ENCODE measurements at places on chromosomes 13 and 19. TPM values are rescaled to one million over a fixed set of nuclear protein-coding genes. Genes with fewer than 3 reads are reported as not detected.

DNA sequence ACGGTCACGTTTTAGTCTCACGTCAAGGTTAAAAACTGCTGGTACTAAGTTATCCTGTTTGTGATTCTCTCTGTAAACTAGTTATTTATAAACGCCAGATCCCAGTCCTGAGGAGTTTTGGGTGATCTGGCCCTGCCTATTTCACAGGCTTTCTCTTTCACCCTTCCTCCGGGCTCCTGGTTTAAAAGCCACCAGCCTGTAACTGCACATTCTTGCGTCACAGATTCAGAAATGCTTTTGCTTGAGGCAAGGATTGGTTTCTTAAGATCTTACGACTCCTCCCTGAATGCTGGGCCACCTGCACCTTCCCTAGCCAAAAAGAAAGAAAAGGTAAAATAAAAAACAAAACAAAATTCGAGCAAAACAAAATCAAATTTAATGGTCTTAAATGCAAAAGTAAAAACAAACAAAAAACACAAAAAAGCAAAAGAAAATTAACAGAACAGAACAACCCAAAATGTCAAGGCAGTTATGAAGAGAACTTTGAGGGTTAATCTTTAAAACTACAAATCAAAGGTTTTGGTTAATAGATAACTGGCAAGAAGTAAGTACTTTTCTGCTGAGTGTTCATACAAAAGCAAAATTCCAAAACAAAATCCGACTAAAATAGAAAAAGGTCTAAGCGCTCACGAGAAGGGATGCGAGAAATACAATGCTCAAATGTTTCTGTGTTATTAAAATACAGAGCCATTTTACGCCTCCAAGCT, 18.6 kb upstream of the TIMM44 start:
- no peak for DNase-seq

ACER1 gene
- not detected for total RNA-seq

FAM83E gene
- 0.25 TPM for total RNA-seq

DNA sequence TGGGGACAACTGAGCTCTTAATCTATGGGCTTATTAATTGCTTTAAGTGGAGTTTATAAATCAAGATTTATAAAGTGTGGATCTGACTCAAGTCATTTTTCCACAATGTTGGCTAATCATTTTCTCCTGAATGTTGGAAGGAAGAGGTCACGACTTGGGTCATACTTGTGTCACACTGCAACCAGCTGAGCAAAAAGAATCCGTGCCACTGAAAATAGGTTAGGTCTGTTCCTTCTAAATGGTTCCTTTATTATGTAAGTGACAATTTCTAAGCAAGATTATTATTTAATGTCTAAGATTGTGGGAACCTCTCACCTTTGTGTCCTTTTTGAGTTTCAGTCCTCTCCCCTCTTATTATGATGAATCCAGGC, 178.6 kb downstream of the SHISA2 start:
- no peak for DNase-seq

ZSCAN22 gene
- total RNA-seq: 2.2 TPM

DNA sequence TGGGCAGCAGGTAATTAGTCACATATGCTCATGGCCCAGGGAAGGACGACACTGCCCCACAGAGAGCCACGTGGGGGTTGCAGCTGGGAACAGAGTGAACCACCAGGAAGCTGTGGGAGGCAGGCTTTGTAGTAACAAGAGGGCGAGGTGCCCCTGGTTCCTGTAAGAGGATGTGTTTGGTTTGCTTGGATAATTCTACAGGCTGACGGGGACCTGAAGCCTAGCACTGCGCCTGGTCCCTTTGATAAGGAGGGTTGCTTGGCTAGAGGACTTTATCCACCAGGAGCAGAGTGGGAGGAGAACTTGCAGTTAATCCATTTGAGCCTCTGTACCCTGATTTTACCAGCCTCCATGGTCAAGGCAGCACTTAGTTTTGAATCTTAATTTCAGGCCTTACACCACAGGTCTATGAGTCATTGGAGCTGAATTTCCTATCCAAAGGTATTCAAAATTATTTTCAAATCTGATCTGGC, 67.4 kb upstream of the CLDN10 start:
- no peak for DNase-seq

- DNase-seq: no peak
Measured at GRCh38 chr13:26377038-26377437, 123.1 kb downstream of the CDK8 start.

- no peak for DNase-seq
Measured at GRCh38 chr13:82905071-82905470, 977.2 kb downstream of the SLITRK1 start.

DNA sequence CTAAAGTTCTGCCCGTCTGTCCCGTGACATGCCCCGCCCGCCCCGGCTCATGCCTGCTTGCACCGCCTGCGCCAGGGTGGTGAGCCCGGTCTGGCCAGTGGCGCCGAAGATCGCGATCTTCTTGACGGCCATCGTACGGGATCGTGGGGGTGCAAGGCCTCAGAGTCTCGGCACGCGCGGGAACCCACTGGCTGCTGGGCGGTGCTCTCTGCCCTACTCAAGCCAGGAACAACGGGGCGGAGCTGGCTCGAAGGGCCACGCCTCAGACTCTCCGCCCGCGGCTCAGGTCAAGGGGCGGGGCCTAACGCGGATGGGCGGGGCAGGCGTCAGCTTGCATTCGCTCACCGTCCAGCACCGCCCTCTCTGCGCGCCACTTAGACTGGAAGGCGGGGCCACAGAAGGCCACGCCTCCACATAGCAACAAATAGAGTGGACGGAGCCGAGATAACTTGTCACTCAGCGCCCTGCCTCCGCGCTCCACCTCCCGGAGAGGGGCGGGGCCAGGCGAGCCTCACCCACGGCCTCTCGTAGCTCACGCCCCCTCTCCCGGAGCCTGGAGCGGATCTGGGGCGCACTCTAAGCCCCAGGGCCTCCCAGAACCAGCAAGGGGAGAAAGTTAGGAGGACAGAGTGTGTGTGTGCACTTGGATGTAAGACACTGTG, at the start of gene BLVRB:
Gene BLVRB (minus strand): TSS at position 189 of the 662 bp plus-strand sequence. CDS start 57 bp downstream, at position 132.
- DNase-seq: peak; percentile 99

PRPF31 gene
- 57.2 TPM for total RNA-seq

DNA sequence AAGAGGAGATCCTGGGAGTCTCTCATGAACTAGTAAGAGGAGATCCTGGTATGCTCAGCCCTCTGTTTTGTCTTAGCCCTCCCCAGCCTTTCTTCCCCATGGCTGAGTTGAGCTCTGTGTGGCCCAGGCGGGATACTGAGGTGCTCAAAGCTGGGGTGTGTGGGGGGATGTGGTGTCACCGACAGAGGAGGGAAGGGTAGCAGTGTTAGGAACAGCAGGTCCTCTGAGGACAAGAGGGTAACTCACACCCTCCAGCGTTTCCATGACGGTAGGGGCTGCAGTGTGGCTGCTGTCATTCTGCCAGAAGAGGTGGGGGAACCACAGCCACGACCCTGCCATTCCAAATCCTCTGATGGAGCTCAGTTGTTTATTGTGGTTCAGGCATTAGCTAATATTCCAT, 691 bp downstream of the KIR2DL4 start:
- no peak for DNase-seq

- no peak for DNase-seq
Measured at GRCh38 chr13:107586216-107586615, 629.1 kb downstream of the LIG4 start.

GRIN2D gene
- total RNA-seq: 5.0 TPM

DNA sequence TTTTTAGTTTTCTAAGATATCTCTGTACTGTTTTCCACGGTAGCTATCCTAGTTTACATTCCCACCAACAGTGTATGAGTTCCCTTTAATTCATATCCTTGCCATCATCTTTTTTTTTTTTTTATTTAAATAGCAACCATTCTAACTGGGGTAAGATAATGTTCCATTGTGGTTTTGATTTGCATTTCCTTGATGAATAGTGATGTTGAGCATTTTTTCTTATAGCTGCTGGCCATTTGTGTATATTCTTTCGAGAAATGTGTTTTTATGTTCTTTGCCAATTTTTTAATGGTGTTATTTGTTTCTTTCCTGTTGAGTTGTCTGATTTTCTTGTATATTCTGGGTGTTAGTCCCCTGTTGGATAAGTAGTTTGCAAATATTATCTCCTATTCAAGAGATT, 454.8 kb downstream of the DACH1 start:
- no peak for DNase-seq

COX7A1 gene
- 172 TPM for total RNA-seq

DNA sequence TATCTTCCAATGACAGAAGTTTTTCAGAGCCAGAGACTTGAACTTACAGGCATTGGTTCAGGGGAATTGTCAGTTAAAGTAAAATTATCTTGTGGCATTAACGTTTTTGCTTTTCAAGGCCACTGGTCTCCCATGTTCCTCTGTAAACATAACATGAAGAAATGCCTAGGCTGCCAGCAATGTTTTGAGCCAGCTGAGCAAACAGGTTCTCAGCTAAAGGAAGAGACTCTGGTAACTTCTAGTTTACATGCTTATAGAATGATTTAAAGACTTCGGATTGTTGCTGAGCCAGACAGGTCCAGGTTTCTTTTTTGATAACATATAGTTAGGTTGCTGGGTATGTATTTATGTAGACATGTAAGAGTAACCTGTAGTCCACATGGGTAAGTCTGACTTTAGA, 35.7 kb downstream of the ZNF493 start:
- no peak for DNase-seq

DNA sequence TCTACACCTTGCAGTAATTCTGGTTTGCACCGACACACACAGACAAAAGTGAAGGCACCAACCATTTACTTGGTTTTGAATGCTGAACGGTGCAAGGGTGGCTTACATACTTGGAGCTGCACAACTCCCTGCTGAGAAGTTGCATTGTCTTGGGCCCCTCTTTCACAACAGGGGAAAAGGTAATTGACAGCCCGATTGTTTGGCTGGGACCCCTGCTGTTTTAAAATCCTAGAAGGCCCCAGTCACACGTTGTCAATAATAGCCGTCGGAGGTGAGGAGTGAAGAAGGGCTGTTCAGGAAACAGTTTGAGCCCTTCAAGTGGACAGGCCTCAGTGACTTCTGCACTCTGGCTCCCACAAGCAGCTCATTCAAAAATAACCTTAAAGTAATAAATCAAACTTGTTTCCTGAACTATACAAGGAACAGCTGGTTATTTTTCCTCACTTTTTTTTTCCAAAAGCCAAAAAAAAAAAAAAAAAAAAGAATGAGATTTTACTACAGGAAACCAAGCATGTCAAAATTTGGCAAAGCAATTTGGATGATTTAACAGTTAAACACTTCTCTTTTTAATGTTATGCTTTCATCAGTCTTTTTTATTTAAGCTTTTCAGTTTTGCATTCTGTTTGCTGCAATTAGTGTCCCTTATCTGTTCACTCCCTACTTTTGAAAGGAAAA, 19.0 kb upstream of the SPRY2 start:
- DNase-seq: no peak

DNA sequence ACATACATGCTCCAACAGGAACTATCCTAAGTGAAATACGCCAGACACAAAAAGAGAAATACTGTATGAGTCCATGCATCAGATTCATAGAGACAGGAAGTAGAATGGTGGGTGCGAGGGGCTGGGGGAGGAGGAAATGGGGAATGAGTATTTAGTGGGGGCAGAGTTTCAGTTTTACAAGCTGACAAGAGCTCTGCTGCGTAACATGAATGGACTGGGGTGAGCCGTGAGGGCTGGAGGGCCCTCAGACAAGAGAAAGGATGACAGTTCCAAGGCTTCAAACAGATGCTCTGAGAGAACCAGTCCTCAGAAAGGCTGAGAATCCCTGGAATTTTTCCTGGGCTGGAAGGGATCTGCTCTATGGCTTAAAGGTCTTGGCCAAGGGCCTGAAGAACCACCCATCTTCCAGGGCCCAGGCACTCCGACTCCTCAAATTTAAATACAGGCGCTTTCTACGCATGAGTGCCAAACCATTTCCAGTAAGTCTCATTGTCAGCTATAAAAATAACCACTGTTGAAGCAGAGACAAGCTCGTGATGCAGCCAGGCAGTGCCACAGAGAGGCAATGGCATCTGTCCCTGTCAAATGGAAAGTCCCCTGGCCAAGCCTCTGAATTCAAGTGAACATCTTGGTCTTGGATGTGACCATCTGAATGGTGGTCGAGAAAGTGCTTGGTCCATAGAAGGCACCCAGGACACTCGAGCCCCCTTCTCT, 17.5 kb downstream of the KLF2 start:
- DNase-seq: no peak

- no peak for DNase-seq
Measured at GRCh38 chr19:10544242-10544752, 593 bp downstream of the ATG4D start.

DNA sequence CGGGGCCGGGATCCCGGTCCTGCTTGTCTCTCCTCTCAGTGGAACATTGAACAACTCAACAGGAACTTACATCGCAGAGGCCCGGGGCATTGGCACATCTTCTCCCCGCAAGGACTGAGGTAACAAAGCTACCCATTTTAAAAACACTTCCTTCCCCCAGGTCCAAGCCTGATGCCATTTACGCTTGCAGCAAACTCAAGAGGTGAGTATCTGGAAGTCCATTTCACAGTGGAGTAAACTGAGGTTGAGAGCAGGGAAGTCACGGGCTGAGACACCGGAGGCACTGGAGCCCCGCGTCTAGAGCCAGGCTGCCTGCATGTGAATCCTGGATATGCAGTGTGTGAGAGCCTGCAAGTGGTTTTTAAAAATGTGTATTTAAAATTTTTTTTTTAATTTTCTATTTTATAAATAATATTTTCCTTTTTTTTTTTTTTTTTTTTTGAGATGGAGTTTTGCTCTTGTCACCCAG, 492 bp upstream of the PGLYRP1 start:
- no peak for DNase-seq

DNA sequence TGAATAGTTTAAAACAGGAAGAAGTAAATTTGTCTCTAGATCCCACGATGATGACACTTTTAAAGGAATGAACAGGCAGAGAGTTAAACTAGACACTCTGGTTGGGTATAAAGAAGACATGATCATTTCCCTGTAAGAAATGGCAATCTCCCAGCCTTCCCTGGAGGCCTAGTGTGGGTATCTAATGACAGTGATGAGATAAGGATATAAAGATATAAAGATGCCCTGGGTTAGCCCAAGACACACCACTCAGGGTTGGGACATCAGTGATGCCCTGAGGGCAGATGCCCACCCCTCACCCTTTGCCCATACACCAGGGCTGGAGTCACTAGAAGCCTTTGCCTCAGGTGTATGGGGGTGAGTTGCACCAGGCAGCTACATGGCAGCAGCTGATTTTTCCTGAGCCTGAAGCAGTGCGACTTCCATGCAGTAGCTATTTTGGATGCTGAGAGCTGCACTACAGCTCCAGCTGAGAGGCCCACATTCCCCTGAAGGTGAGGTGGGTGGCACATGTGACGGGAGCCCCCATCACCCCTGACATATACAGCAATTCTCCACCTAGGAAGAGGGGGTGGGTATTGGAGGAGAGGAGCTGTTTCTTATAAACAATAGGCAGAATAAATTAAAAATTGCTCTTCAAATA, 177.5 kb downstream of the NDFIP2 start:
- DNase-seq: no peak

- DNase-seq: no peak
Measured at GRCh38 chr13:77218274-77218673, 108.6 kb downstream of the MYCBP2 start.

All from dorsolateral prefrontal cortex (tissue), 122 donors.